ENCODE measurements at places on chromosomes 16 and 17.

DNA sequence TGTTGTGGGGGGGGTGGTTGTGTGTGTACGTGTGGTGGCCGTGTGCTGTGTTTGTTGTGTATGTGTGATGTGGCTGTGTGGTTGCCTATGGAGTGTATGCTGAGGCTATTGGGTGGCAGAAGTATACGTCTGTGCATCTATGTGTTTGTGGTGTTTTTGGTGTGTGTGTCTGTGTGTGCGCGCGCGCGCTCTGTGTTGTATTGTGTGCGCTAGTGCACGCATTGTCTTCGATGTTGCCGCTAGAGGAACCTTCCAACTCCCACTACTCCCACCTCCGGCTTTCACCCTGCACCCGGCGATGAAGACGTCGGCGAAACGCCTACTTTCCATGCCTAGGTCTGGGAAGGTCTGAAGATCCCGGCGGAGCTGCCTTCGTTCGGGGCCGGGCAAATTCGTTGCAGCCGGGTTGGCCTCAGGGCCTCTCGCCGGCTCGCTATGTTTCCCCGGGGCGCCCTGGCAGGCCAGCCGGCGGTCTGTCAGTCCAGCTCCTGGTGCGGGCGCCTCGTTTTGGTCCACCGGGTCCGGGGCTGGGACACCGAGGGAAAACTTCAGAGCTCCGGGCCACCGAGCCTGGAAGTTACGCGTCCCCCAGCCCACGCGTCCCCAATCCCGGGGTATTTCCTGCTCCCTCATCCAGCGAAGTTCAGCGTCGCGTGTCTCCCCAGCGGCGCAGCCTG, 5.2 kb upstream of the DLX4 start:
- no peak for DNase-seq

- DNase-seq: no peak
Measured at GRCh38 chr16:3595521-3596021, 15.8 kb downstream of the SLX4 start.

- DNase-seq: no peak
Measured at GRCh38 chr16:88881007-88881615, 14.7 kb upstream of the PABPN1L start.

DNA sequence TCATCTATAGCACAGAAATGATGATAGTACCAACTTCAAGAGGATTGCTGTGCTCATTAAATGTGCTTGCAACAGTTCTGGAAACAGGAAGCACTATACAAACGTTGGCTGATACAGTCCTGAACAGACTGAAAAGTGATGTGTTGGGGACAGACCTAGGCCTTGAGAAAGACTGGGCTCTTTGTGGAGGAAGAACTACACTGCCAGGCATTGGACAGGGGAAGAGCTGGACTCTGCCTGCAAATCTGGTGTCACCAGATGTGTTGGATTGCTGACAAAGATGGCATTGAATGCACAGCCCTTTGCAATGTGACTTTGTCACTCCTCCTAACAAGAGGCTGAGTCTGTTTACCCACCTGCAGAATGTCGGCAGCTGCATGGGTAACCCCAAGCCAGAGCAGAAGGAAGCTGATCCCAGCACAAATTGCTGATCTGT, 12.4 kb upstream of the ST6GALNAC2 start:
- DNase-seq: no peak

GRCh38 chr16:25841761-25842160, 150.0 kb downstream of the HS3ST4 start:
- DNase-seq: no peak

- no peak for DNase-seq
Measured at GRCh38 chr16:79175286-79176057, 425.1 kb downstream of the MAF start.

DNA sequence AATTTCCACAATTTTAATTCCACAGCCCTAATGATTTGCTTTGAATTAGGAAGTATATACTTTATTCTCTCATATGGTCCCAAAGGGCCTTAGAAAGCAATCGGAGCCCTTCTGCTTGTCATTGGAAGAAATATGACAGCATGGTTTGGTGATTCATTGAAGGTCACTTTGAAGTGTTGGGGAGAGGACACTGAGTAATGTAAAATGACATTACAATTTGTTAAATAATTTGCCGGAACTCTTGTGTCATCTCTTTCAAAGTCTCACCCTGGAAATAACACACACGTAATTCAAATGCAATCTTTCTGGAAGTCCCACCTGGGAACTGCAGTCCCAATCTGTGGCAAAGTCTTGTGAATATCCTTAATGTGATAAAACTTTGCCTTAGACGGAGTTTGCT, 59.8 kb downstream of the BMERB1 start:
- DNase-seq: no peak

DNA sequence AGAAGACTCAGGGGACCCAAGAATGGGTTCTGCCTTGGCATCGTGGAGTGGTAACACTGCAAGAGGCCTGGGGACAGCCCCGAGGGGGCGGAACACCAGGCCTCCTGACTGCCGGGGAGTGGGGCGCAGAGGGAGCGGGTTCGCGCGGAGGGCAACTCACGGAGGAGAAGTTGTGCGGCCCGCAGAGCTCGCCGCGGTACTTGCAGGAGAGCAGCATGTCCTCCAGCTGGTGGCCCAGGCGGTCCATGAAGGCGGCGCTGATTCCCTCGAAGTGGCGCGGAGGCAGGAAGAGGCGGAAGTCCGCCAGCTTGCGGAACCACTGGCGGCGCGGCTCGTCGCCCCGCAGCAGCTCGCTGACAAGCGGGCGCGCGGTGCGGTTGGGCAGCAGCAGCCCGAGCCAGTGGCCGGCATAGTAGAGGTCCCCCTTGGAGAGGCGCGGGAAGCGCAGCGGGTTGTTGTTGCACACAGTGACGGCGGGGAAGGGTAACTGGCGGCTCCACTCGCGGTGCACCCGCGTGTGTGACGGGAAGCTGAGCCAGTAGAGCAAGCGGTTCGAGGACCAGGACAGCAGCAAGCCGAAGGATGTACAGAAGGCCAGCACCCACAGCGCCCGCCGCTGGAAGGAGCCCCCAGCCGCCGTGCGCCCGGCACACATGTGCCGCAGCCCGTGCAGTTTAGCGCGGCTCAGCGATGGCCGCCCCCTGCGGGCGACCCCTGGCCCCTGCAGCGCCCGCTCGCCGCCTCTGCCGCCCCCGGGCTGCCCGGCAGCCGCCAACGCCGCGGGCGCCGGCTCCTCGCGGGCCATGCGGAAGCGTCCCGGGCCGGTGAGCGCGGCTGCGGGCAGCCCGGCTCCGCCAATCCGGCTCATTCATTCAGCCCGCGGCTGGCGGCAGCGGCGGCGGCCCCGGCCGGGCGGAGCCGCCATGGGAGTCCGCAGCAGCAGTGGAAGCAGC, 1.6 kb downstream of the ASIC2 start:
- no peak for DNase-seq

- peak; percentile 29 for DNase-seq
Measured at GRCh38 chr17:71921796-71922195, 199.0 kb upstream of the SOX9 start.

- no peak for DNase-seq
Measured at GRCh38 chr16:23351360-23351759, 49.3 kb downstream of the SCNN1B start.

- no peak for DNase-seq
Measured at GRCh38 chr17:79866791-79867518, 27.7 kb upstream of the CBX4 start.

GRCh38 chr16:90016339-90016950, 2.8 kb downstream of the DBNDD1 start:
- no peak for DNase-seq

GRCh38 chr17:44776628-44777393, 18.0 kb downstream of the ADAM11 start:
- DNase-seq: no peak

GRCh38 chr17:29331708-29332085, 37.7 kb upstream of the NUFIP2 start:
- no peak for DNase-seq

GRCh38 chr16:11495066-11495407, 91.7 kb downstream of the LITAF start:
- no peak for DNase-seq

DNA sequence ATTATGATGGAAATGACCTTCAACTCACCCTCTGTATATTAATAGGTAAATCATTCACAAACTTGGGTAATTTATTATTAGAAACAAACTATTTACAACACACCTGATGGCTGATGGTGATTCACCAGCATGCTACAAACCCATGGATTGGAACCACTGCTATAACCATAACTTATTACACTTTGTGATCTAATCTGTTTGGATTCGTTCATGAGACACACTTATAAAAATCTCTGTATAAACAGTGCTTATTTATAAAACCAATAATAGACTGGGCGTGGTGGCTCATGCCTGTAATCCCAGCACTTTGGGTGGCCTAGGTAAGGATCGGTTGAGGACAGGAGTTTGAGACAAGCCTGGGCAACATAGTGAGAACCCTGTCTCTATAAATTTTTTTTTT, 16.0 kb downstream of the SMIM36 start:
- DNase-seq: no peak

- DNase-seq: no peak
Measured at GRCh38 chr16:9105189-9105588, 13.7 kb downstream of the HAPSTR1 start.

DNA sequence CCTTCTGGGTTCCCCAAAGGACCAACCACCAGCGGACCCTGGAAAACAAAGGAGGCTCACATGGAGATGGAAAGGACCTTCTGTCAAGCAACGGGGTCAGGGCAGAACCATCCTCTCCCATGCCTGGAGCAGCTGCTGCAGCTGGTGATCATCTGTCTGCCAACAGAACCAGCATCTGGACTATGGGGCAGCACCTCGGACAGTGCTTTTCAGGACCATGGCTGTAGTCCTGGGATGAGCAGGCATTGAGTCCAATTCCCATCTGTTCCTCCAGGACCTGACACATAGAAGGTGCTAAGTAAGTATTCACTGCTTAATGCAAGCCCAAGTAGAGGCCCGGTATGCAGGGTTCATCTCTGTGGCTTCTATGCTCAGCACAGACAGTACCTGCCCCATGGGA, 304.7 kb downstream of the XYLT1 start:
- DNase-seq: no peak

- DNase-seq: peak; percentile 15
Measured at GRCh38 chr17:81902023-81902652, at the start of gene NPB. NPB (plus strand) TSS chr17:81902238; CDS start chr17:81902278, 40 bp downstream.

GRCh38 chr17:76791053-76791980, 53.4 kb downstream of the MFSD11 start:
- peak; percentile 35 for DNase-seq
